ENCODE measurements at places on chromosomes 1 and 21.

DNA sequence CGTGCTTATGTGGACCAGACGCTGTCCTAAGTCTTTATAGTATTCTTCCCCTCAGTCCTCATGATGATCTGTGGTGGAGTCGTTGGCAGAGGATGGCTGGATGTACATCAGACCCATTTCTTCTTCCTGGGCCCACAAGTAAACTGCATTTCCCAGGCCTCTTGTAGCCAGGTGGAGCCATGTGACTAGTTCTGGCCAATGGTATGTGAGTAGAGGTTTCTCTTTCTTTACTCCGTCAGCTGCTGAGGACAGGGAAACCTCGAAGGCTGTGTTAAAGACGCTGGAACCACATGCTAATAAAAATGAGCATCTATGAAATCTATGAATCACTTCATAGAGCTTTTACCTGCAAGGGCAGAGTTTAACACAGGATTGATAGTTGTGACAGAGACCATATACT lies 18.7 kb upstream of the ZNF362 start:
- H3K4me3 ChIP-seq: no peak overlapping the region
- peaks cover 7% of the 10 kb centered on the region for H3K4me1 ChIP-seq
- H3K27me3 ChIP-seq: no peaks in the 10 kb centered on the region
- no peak for DNase-seq

- H3K4me3 ChIP-seq: no peak overlapping the region
- no peaks in the 10 kb centered on the region for H3K36me3 ChIP-seq
- no peak overlapping the region for H3K27ac ChIP-seq
- DNase-seq: no peak
Observed at GRCh38 chr1:117146072-117146471, 24.5 kb upstream of the TRIM45 start.

DNA sequence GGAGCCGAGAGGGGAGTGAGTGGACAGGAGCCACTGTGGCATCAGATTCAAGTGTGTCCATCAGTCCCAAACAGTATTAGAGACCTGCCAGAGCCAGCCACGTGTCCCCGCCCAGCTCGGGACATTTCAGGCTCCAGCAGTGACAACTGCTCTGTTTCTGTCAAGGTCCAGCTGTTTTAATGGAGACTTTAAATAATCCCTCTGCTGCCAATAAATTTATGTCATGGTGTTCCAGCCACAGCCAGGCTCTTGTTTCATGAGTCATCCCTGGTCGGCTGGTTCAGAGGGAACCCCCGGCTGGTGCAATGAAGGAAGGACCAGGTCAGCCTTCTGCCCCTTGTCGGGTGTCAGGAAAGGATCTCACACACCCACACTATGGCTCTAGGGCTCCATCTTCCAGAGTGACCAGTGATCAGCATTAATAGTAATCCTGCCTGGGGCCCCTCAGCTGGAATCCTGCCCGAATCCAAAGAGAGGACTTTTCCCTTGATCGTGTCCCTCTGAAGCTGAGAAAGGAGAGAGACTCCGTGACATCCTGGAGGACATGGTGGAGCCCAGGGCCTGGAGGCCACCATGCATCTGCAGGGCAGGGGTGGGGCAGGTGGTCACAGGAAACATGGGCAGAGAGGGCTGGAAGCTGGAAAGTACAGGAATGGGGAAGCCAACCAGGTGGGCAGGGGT lies 197.3 kb downstream of the MATN1 start:
- H3K27ac ChIP-seq: peak overlapping the region; percentile 88
- H3K4me1 ChIP-seq: peaks cover 46% of the 10 kb centered on the region
- DNase-seq: no peak
- H3K4me3 ChIP-seq: no peak overlapping the region

- peaks cover 23% of the 10 kb centered on the region for H3K4me1 ChIP-seq
- no peaks in the 10 kb centered on the region for H3K27me3 ChIP-seq
- DNase-seq: no peak
Observed at GRCh38 chr1:244970236-244970743, 105.9 kb upstream of the HNRNPU start.

DNA sequence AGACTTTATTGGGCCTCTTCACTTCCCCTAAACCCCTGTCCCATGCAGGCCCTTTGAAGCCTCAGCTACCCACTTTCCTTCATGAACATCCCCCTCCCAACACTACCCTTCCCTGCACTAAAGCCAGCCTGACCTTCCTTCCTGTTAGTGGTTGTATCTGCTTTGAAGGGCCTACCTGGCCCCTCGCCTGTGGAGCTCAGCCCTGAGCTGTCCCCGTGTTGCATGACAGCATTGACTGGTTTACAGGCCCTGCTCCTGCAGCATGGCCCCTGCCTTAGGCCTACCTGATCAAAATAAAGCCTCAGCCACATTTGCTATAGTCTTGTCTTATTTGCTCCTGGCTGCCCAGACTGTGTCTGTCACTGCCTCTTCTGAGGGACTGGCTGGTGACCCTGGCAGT lies 5.5 kb downstream of the GSTM4 start:
- DNase-seq: no peak
- no peak overlapping the region for H3K27ac ChIP-seq
- peaks cover 5% of the 10 kb centered on the region for H3K4me1 ChIP-seq
- no peaks in the 10 kb centered on the region for H3K27me3 ChIP-seq

DNA sequence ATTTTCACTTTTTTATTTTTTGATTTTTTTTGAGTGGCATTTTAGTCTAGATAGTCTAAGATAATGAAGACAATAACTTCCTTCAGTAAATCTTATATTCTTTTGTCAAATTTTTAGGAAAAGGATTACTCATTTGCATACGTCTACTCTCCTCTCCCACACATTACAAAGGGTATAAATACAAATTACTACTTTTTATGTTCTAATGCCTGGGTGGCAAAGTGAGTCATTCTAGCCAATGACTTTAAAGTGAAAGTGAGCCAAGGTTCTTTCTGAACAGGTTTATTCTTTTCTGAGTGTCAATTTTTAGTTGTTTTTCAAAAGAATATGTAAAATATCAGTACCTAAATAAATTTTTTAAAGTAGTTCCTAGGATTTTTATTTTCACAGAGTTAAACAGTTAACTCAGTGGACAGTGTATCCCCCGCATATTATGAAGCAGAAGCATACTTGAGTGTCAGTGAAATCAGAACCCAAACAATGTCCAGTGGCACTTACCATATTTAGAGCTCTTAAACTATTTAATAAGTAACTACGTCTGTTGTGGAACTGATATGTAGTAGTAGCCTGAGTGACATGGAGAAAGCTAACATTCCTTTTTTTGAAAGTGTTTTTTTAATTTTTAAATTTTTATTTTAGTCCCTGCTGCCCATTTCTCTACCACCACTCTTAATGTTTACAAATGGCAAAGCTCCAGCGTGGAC lies 141.7 kb downstream of the PHTF1 start:
- no peak overlapping the region for H3K4me3 ChIP-seq
- H3K27ac ChIP-seq: no peak overlapping the region
- H3K27me3 ChIP-seq: no peaks in the 10 kb centered on the region
- peaks cover 2% of the 10 kb centered on the region for H3K36me3 ChIP-seq
- no peak for DNase-seq
- H3K4me1 ChIP-seq: no peaks in the 10 kb centered on the region

- no peak overlapping the region for H3K27ac ChIP-seq
- DNase-seq: no peak
- no peaks in the 10 kb centered on the region for H3K4me1 ChIP-seq
- H3K27me3 ChIP-seq: no peaks in the 10 kb centered on the region
- H3K36me3 ChIP-seq: no peaks in the 10 kb centered on the region
Observed at GRCh38 chr1:40595623-40596022, 64.2 kb downstream of the ZNF684 start.

GRCh38 chr1:53646732-53647131 lies 92.2 kb downstream of the GLIS1 start:
- H3K27ac ChIP-seq: no peak overlapping the region
- no peaks in the 10 kb centered on the region for H3K27me3 ChIP-seq
- DNase-seq: no peak
- H3K4me3 ChIP-seq: no peak overlapping the region
- H3K36me3 ChIP-seq: no peaks in the 10 kb centered on the region
- H3K4me1 ChIP-seq: no peaks in the 10 kb centered on the region

- no peak for DNase-seq
- no peaks in the 10 kb centered on the region for H3K36me3 ChIP-seq
- peaks cover 50% of the 10 kb centered on the region for H3K4me1 ChIP-seq
- peak overlapping the region; percentile 76 for H3K27ac ChIP-seq
Observed at GRCh38 chr1:14522926-14523241, 75.6 kb upstream of the KAZN start.

DNA sequence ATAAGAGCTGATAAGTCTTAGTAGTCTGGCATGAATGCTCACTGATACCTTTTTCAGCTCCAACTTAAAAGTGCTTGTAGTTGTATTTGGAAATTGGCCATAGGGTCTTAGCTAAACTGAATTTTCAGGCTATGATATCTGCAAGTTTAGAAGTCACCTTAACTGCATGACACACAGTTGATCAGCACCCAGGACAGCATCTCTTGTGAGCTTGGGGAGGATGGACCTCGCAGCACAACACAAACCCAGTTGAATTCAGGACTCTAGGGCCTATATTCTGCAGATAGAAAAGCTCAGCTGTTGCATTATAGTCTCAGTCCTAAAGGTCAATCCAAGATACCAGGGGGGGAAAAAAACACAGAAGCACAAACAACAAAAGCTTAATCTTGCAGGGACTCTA lies 394.3 kb downstream of the KCNH1 start:
- H3K4me1 ChIP-seq: no peaks in the 10 kb centered on the region
- H3K36me3 ChIP-seq: no peaks in the 10 kb centered on the region
- no peak overlapping the region for H3K4me3 ChIP-seq
- H3K27me3 ChIP-seq: no peaks in the 10 kb centered on the region

- H3K27me3 ChIP-seq: no peaks in the 10 kb centered on the region
- H3K4me1 ChIP-seq: no peaks in the 10 kb centered on the region
- DNase-seq: peak; percentile 78
- no peak overlapping the region for H3K4me3 ChIP-seq
- H3K36me3 ChIP-seq: no peaks in the 10 kb centered on the region
Observed at GRCh38 chr1:11207898-11208611, 18.9 kb downstream of the ANGPTL7 start.

GRCh38 chr1:39973503-39974135 lies 18.7 kb downstream of the MFSD2A start:
- peaks cover 4% of the 10 kb centered on the region for H3K4me1 ChIP-seq
- H3K4me3 ChIP-seq: no peak overlapping the region
- H3K27me3 ChIP-seq: no peaks in the 10 kb centered on the region
- no peaks in the 10 kb centered on the region for H3K36me3 ChIP-seq

DNA sequence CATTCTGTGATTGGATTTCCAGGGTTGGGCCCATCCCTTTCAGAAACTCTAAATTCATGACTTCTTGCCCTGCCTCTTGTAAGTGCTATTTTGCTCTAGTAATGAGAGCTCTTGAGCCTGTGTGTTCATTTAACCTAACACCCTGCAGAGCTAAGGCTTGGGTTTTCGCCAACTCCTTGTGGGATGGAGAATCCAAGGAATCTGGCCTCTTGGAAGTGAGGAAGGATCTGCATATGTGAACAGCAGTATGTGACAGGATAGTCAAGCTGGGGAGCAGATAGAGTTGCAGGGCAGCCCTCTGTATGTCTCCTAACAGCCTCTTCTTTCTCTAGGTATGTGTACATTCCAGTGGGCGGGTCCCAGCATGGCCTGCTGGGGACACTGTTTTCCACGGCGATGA lies 258.9 kb downstream of the HHAT start:
- no peaks in the 10 kb centered on the region for H3K27me3 ChIP-seq
- no peak overlapping the region for H3K27ac ChIP-seq
- H3K4me3 ChIP-seq: no peak overlapping the region
- no peak for DNase-seq
- H3K4me1 ChIP-seq: no peaks in the 10 kb centered on the region

DNA sequence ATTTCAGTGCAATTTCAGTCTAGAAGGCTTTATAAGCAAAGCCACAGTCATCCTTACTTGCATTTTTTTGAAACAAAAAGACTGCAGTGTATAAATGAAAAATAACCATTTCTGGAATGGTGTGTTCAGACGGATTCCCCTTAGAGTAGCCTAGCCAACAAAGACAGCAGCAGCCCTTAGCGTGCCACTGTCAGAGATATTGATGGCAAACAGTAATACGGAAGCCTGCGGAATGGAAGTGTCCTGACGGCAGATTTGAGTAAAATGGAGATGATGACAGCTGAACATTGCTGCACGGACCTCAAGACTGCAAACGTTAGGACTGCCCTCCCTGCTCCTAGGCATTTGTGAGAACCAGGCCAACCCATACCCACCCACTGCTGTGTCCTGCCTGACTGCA lies 54.7 kb downstream of the PDE9A start:
- H3K4me3 ChIP-seq: no peak overlapping the region
- H3K27me3 ChIP-seq: no peaks in the 10 kb centered on the region
- H3K36me3 ChIP-seq: no peaks in the 10 kb centered on the region

- no peak overlapping the region for H3K27ac ChIP-seq
- DNase-seq: no peak
- peaks cover 41% of the 10 kb centered on the region for H3K4me1 ChIP-seq
- no peak overlapping the region for H3K4me3 ChIP-seq
- peaks cover 8% of the 10 kb centered on the region for H3K36me3 ChIP-seq
Observed at GRCh38 chr1:15965228-15965767, 10.6 kb downstream of the ZBTB17 start.

Measured in vagina (tissue), 2 donors.